Liver (tissue), 10 donors: ENCODE measurements at places on chromosomes 1 and 21. TPM values are rescaled to one million over a fixed set of nuclear protein-coding genes. Genes with fewer than 3 reads are reported as not detected.

Gene AKR7A3
- 69.6 TPM for polyA plus RNA-seq

DNA sequence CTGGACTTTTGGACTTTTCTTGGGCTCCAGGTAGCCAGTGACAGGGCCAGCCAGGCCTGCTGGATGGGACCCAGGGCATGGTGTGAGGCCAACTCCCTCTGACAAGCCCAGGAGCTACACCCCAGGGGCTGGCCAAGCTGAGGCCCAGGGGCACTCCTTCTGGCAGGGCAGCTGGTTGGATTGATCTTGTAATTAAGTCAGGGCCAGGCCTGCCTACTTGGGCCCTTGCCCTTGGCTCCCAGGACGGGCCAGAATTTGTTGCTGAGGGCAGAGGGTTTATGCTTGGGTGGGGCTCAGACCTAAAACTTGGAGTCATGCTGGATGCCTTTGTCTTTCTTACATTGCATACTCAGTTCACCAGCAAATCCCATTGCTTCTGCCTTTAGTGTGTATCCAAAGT, 20.7 kb downstream of the KCNA2 start:
- no peaks in the 10 kb centered on the region for H3K4me1 ChIP-seq
- H3K4me3 ChIP-seq: no peak overlapping the region
- DNase-seq: no peak
- H3K36me3 ChIP-seq: no peaks in the 10 kb centered on the region

DNA sequence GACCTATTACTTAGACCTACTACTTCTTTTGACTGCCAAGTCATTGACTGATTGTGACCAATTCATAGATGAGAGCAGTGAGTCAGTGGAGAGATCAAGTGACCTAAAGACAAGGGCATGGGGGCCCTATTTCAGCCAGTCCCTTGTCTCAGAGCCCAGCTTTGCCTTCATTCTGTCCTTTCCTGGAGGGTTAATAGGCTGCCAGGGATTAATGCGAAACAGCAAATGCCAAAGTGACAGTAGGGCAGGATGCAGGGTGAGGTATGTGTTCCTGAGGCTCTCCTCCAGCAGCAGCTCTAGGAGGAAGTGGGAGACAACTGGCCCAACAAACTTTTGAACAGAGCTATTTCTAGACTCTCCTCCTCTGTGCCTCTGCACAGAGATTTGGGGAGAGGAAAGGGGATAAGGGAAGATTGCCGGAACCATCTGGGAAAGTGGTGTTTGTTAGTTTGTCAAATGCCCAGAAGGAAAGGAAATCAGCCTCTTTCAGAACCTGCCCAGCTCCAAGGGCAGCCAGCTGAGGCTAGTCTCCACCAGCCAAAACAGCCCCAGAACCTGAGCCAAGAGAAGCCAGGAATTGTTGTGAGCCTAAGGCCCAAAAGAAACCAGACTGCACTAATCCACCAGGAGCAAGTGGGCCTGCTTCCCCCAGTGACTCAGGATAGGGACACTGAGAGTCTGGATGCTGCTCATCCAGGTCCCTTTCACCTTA, 4.9 kb upstream of the S100A3 start:
- DNase-seq: no peak
- H3K4me1 ChIP-seq: no peaks in the 10 kb centered on the region
- no peaks in the 10 kb centered on the region for H3K36me3 ChIP-seq
- peak overlapping the region; percentile 16 for H3K27ac ChIP-seq
- H3K27me3 ChIP-seq: no peaks in the 10 kb centered on the region

- H3K27me3 ChIP-seq: no peaks in the 10 kb centered on the region
- no peak overlapping the region for H3K4me3 ChIP-seq
- H3K4me1 ChIP-seq: no peaks in the 10 kb centered on the region
- H3K27ac ChIP-seq: no peak overlapping the region
- DNase-seq: no peak
- H3K36me3 ChIP-seq: no peaks in the 10 kb centered on the region
Measured at GRCh38 chr1:30335389-30335996, 387.9 kb downstream of the MATN1 start.

Gene SYTL1
- 0.93 TPM for polyA plus RNA-seq

DNA sequence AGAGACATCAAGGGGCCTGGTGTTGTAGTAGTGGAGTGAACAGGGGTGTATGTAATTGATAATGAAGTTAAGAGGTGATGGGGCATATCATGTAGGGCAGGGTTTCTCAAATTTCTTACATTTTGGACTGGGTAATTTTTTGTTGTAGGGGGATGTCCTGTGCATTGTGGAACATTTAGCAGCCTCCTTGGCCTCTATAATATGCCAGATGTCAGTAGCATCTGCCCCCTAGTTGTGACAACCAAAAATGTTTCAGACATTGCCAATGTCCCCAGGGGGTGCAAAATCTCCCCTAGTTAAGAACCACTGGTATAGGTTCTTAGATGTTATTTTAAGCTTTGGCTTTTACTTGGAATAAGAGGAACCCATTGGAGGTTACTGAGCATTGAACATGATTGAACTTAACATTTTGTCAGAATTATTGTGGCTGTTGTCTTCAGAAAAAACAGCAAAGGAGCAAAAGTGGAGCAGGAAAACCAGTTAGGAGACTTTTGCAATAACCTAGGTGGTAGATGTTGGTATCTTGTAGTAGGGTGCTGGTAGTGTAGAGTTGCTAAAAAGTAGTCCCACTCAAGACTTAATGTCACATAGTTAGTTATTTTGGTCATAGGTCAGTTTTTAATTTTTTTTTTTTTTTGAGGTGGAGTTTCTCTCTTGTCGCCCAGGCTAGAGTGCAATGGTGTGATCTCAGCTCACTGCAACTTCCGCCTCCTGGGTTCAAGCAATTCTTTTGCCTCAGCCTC, 6.2 kb downstream of the ZNF326 start:
- peaks cover 42% of the 10 kb centered on the region for H3K4me1 ChIP-seq
- DNase-seq: no peak
- H3K27ac ChIP-seq: no peak overlapping the region
- peaks cover 17% of the 10 kb centered on the region for H3K36me3 ChIP-seq
- no peaks in the 10 kb centered on the region for H3K27me3 ChIP-seq
- H3K4me3 ChIP-seq: no peak overlapping the region

Gene PTPRC
- polyA plus RNA-seq: 5.8 TPM

DNA sequence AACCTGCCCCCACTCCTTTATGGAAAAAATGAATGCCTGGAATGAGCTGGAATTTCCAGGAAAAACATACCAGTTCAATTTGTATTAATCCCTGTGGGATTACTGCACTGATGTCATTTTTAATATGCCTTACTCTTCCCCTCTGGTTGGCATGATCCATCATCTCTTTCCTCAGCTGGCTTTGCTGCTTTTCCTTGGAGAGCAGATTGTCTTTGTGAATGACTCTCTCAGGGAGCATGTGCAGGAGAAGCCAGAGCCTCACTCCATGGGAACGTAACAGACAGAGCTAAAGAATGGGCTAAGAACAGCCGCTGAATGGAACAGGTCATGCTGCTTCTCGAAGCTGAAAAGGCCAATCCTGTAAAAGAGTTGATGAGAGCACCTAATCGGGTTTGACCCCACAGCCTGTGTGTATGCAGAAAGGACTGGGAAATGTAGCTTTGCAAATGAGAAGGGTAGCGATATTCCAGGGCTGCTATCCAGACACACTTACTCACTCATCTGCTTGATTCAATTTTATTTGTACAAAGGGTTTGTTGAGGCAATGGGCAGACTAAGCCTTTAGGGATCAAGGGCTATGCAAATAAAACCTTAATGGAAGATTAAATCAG, 20.7 kb downstream of the PHC2 start:
- H3K4me1 ChIP-seq: no peaks in the 10 kb centered on the region
- H3K27ac ChIP-seq: no peak overlapping the region
- no peaks in the 10 kb centered on the region for H3K27me3 ChIP-seq
- H3K36me3 ChIP-seq: peaks cover 7% of the 10 kb centered on the region

Gene EXO1
- 0.44 TPM for polyA plus RNA-seq

DNA sequence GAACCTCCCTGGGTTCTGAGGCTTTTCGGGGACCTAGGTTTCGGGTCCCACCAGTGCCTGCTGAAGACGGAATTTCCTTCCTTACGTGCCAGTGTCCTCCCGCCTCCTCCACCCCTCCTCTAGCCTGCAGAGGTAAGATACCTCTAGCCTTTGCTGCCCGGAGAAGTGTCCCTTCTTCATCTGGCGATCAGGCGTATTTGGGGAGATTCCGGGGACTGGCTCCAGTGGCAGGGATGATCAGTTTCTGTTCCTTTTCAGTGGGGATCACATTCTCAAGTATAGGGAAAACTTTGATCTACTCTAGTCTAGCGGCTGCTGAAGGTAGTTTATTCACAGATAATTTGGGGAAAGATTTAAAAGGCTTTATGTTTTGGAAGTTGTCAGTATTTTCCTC, 674 bp downstream of the CEP350 start:
- DNase-seq: no peak
- peaks cover 27% of the 10 kb centered on the region for H3K4me1 ChIP-seq

DNA sequence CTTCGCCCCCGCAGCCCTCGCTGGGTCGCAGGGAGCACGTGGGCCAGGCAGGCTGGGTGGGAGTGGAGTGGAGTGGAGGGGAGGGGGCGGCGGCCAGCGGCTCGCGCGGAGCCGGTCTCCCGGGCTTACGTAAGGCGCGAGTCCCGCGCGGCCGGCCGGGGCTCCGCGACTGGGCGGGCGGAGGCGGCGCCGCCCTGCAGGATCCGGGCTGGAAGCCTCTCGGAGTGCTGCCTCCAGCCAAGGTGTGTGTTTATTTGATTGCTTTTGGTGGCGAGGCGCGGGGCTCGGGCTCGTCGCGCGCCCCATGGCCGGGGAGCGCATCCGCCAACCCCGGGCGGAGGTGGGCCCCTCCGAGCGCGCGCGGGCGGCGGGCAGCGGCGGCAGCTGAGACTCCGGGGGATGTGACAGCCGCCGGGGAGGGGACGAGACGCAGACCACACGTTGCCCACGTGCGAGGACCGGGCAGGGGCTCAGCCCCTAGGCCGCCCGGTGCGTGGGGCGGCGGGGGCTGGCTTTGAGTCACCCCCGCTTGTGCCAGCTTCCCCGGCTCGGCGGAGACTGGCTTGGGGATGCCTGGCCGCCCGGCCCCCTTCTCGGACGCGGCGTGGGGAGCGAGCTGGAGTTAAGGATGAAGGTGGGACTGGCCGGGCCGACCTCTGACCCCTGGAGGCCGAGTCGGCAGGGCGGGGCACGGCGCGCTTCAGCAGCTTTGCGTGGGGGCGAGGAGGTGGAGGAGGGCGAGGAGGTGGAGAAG, 402 bp upstream of the AK4 start:
- H3K4me3 ChIP-seq: peak overlapping the region; percentile 35
- DNase-seq: peak; percentile 52
- H3K27me3 ChIP-seq: no peaks in the 10 kb centered on the region
- peaks cover 32% of the 10 kb centered on the region for H3K4me1 ChIP-seq
- no peaks in the 10 kb centered on the region for H3K36me3 ChIP-seq

Gene RGL1
- 5.6 TPM for polyA plus RNA-seq

Gene AUNIP
- polyA plus RNA-seq: 0.56 TPM

Gene ALX3
- not detected for polyA plus RNA-seq

DNA sequence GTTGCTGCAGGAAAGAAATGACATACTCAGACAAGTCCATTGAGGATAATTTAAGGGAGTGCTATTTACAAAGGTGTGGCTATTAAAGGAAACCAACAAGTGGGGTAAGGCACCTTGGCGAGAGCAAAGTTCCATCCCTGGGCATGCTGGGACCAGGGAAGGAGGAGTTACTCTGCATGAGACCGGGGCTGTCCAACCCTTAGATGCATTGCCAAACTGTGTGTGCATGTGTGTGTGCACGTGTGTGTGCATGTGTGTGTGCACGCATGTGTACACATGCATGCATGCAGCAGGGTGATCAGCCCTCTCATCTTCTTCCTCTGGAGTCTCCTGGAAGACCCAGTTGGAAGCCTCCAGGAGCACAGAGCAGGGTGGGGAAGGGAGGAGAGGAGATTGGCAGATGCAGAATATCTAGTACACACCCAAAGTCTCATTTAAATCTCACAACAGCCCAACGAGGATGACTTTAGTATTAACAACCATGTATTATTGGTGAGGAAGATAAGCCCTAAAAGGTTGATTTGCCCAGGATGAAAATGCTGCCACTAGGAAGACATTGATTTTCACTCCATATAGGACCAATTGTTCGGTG, 72.2 kb upstream of the CD34 start:
- no peak overlapping the region for H3K27ac ChIP-seq
- no peak for DNase-seq
- no peaks in the 10 kb centered on the region for H3K27me3 ChIP-seq
- H3K4me3 ChIP-seq: no peak overlapping the region

- H3K4me3 ChIP-seq: no peak overlapping the region
- no peak overlapping the region for H3K27ac ChIP-seq
- no peak for DNase-seq
- peaks cover 2% of the 10 kb centered on the region for H3K4me1 ChIP-seq
Measured at GRCh38 chr1:35555212-35555584, 2.0 kb downstream of the KIAA0319L start.

GRCh38 chr21:24395320-24395923, 1211.9 kb downstream of the MRPL39 start:
- H3K27ac ChIP-seq: no peak overlapping the region
- DNase-seq: no peak
- no peak overlapping the region for H3K4me3 ChIP-seq
- H3K27me3 ChIP-seq: no peaks in the 10 kb centered on the region
- H3K36me3 ChIP-seq: no peaks in the 10 kb centered on the region

Gene SIK1
- 0.53 TPM for polyA plus RNA-seq

GRCh38 chr1:70194601-70195000, 10.8 kb downstream of the LRRC40 start:
- no peaks in the 10 kb centered on the region for H3K36me3 ChIP-seq
- no peak overlapping the region for H3K4me3 ChIP-seq
- no peaks in the 10 kb centered on the region for H3K27me3 ChIP-seq
- no peak overlapping the region for H3K27ac ChIP-seq
- no peaks in the 10 kb centered on the region for H3K4me1 ChIP-seq

DNA sequence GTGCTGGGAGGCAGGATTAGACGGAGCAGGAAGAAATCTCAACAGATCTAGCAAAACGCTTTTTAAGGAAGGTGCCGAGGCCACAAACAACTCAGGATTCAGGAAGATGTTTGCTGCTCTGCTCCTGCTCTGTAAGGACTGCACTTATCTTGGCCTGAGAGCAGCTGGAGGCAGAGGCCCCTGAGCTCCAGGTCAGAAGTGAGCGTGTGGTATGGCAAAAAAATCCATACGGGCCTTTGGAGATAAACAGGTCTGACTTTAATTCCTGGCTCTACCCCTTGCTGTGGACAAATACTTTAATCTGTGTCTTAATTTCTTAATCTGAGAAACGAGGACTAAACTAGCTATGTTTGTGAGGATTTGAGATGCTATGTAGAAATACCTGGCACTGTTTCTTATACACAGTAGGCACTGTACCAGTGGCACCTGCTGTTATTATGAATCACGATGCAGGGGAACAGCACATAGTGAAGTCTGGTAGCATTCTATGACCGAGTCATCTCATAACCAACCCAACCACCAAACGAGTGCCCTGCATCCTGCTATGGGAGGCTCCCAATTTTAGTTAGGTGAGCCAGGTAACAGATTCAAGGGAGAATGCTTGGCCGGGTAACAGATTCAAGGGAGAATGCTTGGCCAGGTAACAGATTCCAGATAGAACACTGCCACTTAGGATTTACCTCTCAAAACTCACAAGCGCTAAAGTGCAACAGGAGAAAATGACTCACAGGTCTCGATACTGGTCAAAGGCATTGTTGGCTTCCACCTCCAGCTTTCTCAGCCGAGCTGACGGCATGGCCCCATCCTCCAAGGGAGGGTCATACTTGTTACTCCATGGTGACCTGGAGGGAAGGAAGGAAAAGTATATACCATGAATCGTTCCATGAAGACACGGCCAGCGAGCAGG, 65.9 kb downstream of the SLC66A1 start:
- peaks cover 9% of the 10 kb centered on the region for H3K36me3 ChIP-seq
- H3K27me3 ChIP-seq: no peaks in the 10 kb centered on the region
- no peak overlapping the region for H3K4me3 ChIP-seq
- H3K4me1 ChIP-seq: no peaks in the 10 kb centered on the region
- H3K27ac ChIP-seq: no peak overlapping the region
